ENCODE measurements at places on chromosomes 7 and 10. TPM values are rescaled to one million over a fixed set of nuclear protein-coding genes. Genes with fewer than 3 reads are reported as not detected.

Gene PDZD7
- total RNA-seq = 1.3 TPM

Gene ABLIM1
- 41.2 TPM for total RNA-seq

Gene ASB10
- not detected for total RNA-seq

Gene AKR1C4
- not detected for total RNA-seq

Gene KRIT1
- total RNA-seq = 63.3 TPM

Gene DYNC1I1
- 1.9 TPM for total RNA-seq
